ENCODE measurements at places on chromosomes 4 and X. TPM values are rescaled to one million over a fixed set of nuclear protein-coding genes. Genes with fewer than 3 reads are reported as not detected.

GRCh38 chr4:75048208-75048879 is 115.4 kb downstream of the PARM1 start:
- no peak for DNase-seq

- no peak for DNase-seq
Measured at GRCh38 chr4:81272671-81273070, 57.6 kb upstream of the PRKG2 start.

- DNase-seq = no peak
Measured at GRCh38 chr4:112284166-112284565, 1.5 kb downstream of the TIFA start.

DNA sequence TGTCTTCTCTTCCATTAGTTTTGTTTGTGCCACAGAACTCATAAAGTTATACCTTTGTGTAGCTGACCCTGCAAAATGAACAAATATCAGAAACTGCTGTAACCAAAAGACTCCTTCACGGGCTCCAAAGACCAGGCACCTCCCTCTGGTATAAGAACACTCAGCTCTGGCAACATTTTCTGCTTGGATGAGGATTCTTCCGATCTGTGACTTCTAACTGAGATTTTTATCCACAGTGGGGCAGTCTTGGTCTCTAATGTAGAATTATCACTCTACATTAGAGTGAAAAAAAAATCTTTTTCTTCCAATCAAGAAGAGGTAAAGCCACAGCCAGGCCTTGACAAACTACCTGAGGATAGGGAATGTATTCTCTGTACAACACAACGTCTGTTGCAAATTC is 38.5 kb upstream of the PRSS48 start:
- no peak for DNase-seq

GRCh38 chr4:145839151-145839550 is 99.5 kb downstream of the ZNF827 start:
- no peak for DNase-seq

Gene N4BP2
- total RNA-seq = 4.1 TPM

Gene BEND2
- total RNA-seq = not detected

Gene ADGRG2
- 0.62 TPM for total RNA-seq

Gene CABS1
- total RNA-seq = not detected

Gene FMR1NB
- total RNA-seq = not detected

All from Right ventricle myocardium inferior (tissue), 1 donor.